Putamen (tissue), 1 donor: ENCODE measurements at places on chromosomes 2 and 18.

DNA sequence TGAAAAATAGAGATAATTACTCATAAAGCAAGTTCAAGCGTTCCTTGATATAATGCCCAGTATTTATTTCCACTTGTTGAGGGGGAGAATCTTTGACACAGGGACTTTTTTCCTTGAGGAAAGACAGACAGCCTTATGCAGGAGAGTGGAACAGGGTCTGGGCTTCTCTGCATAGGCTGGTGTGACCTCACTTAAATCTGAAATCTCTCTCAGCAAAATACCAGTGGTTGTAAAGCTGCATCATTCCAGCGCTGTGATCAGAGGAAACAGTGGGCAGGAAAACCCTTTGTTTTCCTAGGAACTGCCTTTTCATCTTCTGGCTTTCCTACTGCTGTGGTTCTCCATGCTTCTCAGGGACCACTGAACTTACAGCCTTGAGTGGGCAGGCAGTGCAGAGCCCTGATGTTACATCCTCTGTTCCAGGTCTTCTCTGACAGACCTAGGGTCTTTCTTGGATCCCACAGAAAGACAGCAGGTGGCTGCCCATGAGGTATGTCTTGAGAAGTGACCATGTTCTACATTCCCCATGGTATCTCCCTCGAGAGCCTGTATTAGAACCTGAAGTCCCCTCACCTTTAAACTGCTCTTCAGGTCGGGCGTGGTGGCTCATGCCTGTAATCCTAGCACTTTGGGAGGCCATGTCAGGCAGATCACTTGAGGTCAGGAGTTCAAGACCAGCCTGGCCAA, 17.6 kb upstream of the MAP4K4 start:
- DNase-seq: no peak

DNA sequence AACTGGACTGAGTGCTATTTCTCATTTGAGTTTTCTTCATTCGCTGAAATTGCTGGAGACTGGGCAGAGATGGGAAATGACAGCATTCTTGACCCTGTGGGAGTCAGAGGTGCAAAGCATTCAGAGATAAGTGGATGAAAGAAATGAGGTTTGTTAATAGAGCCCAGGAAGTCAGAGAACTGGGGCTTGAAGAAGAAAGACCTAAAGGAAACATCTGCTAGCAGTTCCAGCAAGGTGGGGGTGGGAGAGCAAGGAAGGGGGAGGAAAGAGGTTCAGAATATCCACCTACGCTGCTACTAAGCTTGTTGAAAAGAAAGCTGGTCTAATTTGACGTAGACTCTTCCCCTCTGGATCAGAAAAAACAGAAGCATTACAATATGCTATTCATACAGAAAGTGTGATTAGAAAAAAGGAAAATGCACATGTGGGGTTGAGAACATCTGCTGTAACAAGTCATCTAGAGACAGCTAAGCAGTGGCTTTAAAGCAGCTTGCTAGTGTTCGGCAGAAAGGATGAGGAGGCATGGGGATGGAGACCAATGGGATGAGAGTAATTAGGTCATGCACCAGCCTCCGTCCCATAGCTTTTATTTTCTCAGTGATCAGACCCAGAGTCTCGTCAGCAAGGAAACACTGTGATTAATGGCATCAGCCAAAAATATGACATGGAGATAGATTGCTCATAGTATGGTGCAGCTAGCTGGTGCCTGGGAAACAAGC, 29.7 kb downstream of the NAB1 start:
- no peak for DNase-seq

DNA sequence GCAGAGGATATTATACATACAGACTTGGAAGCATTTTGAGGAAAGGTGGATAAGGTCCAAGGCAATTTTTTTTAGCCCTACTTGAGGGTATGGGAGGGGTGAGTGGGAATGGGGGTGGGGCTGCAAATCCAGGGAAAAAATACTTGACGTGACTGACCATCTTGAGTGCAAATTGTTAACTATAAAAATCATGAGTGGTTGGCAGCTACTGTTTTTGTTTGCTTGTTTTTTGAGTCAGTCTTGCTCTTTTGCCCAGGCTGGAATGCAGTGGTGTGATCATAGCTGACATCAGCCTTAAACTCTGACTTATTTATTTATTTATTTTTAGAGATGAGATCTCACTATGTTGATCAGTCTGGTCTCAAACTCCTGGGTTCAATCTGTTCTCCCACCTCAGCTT, 458.8 kb downstream of the PIK3C3 start:
- DNase-seq: no peak

DNA sequence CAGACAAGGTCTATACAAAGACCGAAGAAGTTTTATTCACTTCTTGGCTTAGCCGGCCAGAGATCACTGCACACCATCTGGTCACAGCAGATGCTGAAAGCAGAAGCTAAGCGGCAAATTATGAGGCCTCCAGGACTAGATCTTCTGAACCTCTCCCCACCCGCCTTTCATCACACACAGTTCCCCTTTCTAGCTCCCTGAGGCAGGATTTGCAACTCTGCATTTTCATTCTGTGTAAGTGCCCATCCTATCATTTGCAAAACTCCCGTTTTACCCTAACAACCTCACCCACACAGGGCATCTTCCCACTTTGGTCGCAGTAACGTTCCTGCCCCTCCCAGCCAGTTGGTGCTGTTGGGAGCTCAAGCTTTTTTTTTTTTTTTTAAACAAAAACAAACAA, 3.1 kb upstream of the MOB1A start:
- DNase-seq: peak; percentile 44

DNA sequence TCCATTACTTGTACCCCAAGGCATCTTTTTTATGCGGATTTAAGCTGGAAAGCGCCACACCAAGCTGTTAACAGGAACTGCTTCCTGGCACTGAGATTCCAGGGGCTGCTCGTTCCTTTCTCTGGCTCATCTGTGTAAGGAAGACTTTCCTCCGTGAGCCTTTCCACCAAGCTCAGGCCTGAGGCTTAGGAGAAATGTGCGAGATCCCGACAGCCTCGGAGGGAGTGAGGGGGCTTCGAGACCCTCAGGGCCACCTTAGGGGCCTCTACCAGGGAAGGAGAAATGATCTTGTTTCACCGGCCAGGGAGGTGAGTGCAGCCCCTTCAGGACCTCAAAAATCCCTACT, 17.1 kb downstream of the B3GNT7 start:
- no peak for DNase-seq

GRCh38 chr18:41216341-41217003, 738.6 kb upstream of the PIK3C3 start:
- DNase-seq: no peak

DNA sequence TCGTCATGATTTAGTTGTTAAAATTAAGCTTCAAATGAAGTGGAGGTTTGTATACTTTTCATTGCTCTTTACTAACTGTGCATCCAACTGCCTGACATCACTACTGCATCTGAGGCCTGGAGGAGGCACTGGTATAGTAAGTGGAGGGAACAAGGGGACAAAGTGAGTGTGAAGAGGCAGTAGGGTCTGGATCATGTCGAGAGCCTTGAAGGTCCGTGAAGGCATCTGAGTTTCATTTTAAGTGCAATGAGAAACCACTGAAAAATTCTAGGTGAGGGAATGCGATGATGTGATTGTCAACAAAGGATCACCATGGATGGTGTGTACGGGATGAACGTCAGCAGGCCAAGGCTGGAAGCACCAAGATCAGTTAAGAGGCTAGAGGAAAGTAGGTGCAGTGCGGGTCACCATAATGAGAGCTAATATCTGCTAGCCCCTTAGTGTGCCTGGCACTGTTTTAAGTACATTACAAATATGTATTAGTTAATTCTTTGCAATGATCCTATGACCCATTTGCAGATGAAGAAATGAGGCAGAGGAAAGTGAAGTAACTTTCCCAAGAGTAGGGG, 96.1 kb downstream of the CABYR start:
- DNase-seq: no peak

DNA sequence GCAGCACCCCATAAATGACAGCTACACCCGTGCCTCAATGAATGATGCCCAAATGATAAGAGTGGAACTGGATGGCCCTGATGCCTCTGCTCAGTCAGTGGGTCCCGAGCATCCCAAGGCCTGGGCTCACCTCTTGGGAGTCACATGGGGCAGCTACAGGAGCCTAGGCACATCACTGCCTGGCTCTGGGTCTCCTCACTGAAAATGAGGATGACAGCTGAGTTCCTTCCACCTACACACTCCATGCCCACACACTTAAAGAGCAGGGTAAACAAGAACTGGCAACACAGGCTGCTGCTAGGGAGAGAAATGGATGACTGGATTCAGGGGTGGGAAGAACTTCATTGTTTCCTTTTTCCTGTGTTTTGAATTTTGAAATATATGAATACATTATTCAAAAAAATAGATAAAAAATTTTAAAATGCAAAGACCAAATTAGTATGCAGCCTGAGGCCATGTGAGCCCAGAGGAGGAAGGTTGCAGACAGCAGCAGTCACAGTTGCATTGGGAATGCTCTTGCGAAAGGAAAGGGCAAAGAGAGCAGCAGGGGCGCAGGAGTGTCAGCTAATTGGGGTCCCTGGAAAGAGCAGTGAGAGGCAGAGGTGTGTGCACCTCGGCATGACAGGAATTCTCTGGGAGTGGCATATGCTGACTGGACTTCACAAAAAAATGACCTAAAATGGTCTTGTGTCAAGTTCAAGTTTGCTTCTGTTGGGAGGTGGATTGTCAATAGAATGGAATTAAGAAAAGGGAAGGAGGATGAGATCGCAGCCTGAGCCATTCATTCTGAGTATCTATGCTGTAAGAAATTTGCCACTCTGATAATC, 327.1 kb downstream of the CELF4 start:
- peak; percentile 73 for DNase-seq

- DNase-seq: no peak
These were observed 308.1 kb upstream of the CHST9 start for GRCh38 chr18:27493182-27493581.

DNA sequence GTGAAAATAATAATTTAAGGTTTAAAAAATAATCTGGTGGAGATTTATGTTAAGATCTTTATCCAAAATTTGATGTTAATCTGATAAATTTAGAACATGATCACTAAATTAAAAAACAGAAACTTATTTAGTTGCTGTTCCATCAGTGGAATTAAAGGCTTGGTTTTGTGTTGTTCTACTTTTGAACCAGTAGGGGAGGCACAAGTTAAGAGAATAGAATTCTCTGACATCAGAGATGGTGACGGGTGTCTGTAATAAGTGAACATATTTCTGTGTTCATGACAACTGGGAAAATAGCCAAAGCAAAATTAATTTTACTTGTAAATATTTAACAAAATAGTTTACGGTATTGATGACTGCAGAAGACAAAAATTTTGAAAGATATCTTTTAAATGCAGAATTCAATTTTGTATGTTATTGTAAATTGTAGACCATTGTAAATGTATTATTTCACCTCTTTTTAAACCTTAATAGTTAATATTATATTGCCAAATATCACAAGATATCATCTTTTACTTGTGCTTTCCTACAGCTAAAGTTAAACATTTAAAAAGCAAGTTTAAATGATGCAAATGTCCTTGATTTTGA, 106.0 kb downstream of the UBR3 start:
- peak; percentile 36 for DNase-seq

- DNase-seq: no peak
These were observed 2139.8 kb upstream of the CELF4 start for GRCh38 chr18:39705362-39705761.

- no peak for DNase-seq
These were observed 4.5 kb downstream of the IDH1 start for GRCh38 chr2:208250388-208250787.

DNA sequence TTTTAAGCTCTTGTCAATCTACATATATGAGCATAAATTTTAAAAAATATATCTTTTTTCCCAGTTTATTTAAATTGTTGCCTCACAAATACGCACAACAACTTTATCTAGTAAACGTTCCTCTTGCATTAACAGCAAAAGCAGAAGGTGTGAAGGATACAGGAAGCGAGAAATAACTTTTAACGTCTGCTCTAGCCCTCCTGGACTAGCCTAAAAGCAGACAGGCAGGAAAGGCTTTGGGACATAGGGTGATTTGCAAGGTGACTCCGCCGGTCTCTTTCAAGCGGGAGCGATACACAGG, 434 bp upstream of the DUSP19 start:
- no peak for DNase-seq

- no peak for DNase-seq
These were observed 337.7 kb downstream of the ALK start for GRCh38 chr2:29583548-29584156.

DNA sequence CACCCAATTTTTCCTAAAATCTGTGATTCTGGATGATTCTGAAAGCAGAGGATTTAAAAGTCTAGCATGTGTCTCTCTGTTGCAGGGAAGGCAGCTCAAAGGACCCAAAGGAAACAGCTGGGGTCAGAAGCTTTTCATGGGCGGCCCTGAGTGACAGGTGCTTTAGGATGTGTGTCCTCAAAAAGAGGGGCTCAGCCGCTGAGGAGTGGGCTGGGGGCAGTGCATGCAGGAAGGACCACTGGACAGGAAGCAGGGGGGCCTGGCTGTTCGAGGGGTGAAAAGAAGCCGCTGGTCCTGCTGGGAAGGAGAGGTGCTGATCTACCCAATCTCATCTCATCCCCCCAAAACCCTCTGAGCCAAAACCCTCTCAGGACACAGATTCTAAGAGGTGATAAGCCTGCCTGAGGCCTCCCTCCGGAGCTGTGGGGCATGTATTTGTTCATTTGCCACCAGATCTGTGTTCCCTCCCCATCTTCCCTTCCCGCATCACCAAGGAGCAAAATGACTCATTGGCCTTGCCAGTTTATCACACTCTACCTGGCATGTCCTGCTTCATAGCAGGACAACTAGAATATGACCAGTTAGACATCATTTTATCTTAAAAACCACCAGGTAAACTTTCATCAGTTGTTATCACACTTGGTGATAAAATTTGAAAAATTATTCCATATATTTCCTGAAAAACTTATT, 98.8 kb upstream of the MGAT4A start:
- DNase-seq: no peak

DNA sequence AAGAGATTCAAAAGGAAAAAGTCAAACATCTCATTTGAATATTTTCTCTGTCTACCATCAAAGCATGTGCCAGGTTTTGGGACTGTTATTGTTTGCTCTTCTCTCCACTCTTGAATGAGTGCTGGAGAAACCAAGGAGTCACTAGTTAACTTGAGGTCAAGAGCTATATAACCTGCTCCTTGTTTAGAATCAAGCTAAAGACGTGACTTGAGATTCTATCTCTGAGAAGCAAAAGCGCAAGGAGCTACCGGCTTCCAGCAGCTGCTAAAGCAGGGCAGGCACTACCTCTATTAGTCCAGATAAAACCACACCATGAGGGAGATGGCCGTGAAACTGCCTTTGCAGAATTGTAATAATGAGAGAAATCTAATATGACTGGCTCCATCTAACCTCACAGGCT, 36.0 kb downstream of the UXS1 start:
- DNase-seq: no peak

GRCh38 chr18:79434607-79435401, 39.1 kb downstream of the NFATC1 start:
- DNase-seq: no peak

DNA sequence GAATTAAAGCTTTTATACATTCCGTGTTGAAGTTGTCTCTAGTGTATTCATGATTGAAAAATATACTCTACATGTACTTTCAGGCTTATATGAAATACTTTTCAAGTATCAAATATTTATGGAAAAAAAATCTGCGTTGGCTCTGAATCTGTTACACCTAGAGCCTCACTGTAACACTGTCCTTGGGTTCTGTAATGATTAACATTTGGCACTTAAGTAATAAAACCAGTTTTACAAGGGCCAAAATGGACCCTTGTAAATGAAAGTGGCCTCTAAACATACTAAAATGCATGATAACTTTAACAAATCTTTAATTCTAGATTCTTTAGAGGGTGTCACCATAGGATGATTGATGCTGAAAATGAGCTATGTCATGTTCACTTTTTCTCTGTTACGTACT, 162.8 kb downstream of the PTPRM start:
- no peak for DNase-seq
